Activated CD4-positive, alpha-beta T cell treated with anti-CD3 and anti-CD28 coated beads, Interleukin-2, amount 10 ng/mL, durations not matched to agents 7 days and 5 days (primary cell): ENCODE measurements at places on chromosomes 11 and 22. TPM values are rescaled to one million over a fixed set of nuclear protein-coding genes. Genes with fewer than 3 reads are reported as not detected.

DNA sequence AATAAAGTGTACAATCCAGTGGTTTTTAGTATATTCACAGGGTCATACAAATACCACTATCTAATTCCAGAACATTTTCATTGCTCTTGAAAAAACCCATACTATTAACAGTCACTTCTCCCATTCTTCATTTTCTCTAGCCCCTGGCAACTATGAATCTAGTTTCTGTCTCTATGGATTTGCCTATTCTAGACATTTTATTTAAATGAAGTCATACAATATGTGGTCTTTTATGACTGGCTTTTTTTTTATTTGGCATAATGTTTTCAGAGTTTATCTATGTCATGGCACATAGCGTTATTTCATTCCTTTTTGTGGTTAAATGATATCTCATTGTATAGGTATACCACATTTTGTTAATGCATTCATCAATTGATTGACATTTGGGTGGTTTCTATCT, 59.4 kb downstream of the KDM2A start:
- no peak for DNase-seq

- DNase-seq, result peak; percentile 7
Measured at GRCh38 chr11:4459500-4459899, 10.4 kb downstream of the OR52K2 start.

- no peak for DNase-seq
Measured at GRCh38 chr11:111548525-111548924, 8.0 kb downstream of the LAYN start.

DNA sequence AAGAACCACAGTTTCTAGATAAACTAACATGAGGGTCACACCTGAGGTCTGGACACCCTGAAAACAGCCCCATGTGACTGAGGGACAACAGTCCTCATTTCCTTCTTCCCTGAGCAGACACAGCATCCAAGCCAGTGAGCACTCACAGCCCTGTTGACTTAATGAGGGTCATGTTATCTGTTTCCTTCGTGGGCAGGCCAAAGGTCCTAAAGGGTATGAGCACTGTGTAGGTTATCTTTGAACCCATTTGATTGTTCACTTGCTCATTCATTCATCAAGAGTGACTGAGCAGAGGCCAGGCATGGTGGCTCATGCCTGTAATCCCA, 170.7 kb upstream of the B3GAT1 start:
- no peak for DNase-seq

Gene PRG3
- total RNA-seq, result not detected

Gene SAA1
- total RNA-seq, result not detected

Gene RAG1
- total RNA-seq, result 0.10 TPM

DNA sequence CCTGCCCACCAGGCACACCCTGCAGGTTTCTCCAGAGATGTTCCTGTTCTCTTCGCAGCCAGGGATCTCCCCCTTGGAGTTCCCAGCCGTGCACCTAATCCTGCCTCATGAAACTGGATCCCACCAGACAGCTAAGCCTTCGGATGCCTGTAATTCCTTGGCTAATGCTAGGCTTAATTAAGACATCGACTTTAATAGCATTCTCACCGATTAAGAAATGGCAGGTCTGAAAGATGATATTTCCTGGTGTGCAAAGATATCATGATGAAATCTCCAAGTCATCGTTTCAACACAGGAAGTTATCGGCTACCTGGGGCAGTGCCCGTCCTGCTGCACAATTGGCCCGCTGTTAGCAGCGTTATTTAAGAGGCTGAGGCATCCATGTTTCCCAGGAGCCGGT, 41.5 kb upstream of the CCND1 start:
- no peak for DNase-seq

DNA sequence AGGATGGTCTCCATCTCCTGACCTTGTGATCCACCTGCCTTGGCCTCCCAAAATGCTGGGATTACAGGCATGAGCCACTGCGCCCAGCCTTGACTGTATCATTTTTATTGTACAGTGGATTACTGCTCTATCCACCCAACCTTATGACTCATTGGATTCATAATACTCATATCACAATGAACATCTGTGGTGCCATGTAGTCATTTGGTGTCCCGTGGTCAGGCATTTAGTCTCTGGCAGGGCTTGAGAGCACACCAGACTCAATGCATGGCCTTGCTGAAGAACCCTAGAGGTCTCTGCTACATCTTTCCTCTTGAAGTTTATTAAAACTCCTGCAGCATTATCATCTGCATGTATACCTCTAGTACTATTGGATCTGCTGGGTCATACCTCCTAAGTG, 98.0 kb upstream of the LDLRAD3 start:
- DNase-seq, result no peak

Gene SOX6
- not detected for total RNA-seq

DNA sequence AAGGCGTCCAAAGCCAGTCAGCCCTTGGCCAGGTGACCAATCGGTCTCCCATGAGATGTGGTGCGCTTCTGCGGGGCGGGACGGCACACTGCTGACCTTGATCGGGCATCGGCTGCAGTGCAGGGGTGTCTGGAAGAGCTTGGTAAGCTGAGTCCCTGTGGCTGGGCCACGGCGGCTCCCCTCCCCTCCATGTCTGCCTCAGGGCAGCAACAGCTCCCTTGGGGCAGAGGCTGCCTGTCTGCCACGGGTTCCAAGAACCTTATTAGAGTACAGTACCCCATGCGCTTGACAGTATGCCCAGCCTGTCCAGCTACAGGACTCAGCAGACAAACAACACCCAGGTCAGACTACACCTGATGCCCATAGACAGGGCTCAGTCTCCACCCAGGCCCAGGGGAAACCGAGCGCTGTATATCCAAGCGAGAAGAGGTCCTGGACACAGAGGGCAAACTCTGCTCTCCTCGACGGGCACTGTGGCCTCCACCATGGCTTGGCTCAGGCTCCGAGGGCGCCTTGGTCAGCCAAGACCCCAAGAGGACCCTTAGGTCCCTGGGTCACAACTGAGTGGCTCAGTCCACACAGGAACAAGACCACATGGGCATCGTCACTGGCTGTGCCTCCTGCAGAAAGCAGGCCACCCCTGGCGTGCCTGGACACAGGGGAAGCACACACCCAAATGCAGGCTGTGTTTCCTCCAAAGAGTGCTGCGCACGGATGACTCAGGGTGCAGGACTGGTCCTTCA, 18.9 kb downstream of the TSPAN32 start:
- DNase-seq, result no peak

DNA sequence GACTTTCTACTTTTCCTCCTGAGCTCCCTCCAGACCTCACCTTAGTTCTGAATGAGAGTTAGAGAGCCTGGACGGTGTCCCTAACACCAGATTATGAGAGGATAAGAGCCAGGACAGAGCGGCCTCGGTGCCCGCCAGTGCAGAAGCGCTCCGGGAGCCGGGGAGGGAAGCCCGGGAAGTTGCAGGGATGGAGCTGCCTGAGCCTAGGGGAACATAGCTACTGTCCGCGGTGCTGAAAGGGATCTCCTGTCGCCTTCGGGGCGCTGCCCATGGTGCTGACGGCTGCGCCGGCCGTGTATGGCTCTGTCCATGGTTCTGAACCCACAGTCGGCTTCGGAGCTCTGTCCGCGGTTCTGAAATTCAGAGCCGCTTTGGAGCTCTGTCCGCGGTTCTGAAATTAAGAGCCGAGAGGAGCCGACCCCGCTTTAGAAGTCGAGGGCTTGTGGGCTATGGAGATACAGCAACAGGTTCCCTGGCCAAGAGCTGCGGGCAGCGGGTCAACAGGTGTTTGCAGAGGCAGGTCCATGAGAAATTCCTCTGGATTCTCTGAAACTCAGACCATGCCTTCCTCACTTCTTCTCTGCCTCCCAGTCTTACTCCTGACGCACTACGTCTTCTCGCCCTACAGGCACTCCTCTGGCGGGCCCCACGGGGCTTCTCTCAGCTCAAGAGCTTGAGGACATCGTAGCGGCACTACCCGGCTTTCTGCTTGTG, 814 bp downstream of the NPAS4 start:
- peak; percentile 88 for DNase-seq

DNA sequence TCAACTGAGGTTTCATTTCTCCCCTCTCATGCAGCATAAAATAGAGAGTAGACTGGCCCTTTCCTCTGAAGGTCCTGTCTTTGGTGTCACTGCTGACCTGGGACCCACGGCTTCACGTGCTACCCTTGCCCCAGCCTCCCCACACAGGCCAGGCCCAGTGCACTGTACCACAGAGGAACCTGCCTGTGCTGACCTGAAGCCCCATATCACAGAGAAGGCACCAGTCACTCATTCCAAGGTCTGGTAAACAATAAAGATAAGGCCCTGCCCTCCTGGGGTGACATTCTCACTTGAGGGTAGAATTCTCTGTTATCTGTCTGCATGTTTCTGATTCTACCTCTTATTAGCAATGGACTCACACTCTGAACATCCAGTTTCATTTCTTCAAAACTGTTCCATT, 51.3 kb downstream of the RPL27A start:
- no peak for DNase-seq

DNA sequence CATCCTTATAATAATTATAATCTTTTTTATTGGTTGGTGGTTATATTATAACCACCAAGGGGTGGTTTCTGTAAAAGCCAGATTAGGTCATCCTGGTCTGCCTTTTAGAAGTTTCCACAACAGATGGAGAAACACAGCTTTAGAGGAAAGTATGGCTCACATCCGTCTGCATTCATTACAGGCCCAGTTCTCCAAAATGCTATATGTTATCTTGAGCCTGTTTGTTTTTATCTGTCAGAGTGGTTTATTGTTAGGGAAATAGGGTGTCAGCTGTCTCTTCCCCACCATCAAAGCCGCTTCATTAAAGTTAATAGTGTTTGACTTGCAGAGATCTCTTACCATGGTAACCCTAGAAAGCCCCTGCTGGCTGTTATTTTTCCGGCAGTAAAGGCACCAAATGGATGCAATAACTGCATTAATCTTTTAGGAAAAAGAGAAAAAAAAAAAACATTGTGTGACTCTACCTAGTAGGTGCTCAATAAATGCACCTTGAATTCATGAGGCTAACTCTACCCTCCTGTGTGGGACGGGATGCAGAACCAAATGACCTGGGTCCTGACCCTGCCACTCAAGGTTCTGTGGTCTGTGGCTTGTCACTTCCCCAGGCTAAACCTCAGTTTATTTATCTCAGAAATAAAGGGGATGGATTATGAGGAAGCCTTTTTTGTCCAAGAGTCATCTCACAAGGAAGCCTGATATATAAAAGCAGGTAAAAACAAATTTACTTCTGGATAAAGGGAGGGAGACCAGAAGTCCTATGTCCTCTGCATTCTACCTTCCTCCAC, 118.3 kb downstream of the WT1 start:
- DNase-seq, result no peak

DNA sequence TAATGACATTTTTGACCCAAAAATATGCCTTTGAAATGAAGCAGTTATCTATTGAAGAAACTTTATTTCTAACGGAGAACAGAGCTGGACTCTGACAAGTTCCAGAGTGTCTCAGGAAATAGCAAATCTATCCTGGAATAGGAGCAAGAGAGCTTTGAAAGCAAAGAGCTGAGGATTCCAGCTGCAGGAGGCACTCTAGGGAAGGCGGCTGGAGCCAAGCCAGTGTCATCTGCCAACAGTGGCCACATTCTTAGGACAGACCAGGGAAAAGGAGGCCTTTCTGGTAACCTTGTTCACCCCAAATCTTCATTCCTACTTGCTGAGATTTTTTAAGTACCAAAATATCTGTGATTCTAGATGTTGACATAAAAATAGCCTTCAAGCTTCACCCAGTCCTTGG, 493.5 kb upstream of the B3GAT1 start:
- DNase-seq, result no peak

DNA sequence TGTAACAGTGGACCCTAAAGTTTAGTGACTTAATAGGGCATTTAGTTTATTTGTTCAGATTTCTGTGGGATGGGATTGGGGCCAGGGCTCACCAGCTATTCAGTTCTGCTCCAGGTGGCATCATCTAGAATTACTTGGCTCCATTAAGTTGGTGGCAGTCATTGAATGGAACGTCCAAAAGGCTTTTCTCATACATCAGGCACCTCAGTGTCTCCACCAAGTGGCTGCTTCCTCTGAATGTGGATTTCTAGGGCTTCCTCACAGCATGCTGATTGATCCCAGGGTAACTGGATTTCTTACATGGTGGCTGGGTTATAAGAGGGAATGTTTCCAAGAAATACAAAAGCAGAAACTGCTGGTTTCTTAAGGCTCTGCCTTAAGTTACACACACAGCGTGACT, 34.7 kb downstream of the USP47 start:
- DNase-seq, result no peak

GRCh38 chr11:130574740-130575139, 126.3 kb downstream of the ADAMTS15 start:
- no peak for DNase-seq

DNA sequence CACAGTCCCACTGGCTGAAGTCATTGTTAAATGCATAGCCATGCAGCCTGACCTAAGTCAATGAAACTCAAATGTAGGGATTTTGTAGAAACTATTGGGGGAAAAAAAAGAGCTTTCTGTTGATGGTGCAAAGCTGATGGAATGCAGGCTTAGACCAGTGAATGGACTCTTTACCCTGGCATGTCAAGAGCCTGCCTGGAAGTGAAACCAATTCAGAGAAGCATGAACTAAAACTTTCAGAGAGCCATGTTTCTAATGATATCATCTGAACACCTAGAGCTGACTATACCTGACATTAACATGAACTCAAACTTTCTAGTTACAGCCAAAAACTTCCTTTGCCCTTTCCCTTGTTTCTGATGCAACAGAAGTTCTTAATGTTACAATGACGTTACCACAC, 89.0 kb downstream of the APIP start:
- DNase-seq, result no peak

- DNase-seq, result no peak
Measured at GRCh38 chr11:125091247-125091876, 20.1 kb downstream of the TMEM218 start.

Gene CCDC134
- total RNA-seq, result 21.6 TPM

Gene PNPLA3
- total RNA-seq, result not detected

DNA sequence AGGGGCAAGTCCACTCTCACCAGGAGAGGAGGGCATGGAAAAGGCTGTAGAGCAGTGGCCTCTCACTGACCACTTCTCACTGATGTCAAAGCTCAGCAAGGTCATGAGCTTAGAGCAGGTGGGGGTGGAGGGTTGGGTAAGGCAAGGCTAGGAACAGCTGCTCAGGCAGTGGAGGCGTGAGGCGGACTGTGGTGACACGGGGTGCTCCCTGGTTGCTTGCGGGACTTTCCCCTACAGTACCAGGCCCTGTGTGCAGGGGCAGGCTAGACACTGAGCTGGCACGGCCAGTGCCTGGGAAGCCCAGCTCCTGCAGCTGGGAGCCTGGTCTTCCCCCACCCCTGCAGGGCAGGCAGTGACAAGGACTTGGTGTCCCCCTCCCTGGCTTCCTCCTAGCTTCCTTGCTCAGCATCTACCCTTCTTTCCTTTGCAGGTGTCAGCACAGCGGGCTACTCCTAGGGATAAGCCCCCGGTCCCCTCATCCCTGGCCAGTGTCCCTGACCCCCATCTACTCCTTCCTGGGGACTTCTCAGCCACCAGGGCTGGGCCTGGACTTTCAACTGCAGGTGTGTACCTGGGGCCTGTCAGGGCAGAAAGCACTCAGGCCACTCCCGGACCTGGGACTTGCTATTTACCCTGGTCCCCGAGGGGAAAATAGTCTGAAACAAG, 45.6 kb downstream of the PISD start:
- DNase-seq, result no peak

GRCh38 chr22:25368271-25368670, 148.8 kb downstream of the CRYBB2 start:
- no peak for DNase-seq
